Aorta (tissue), 5 donors: ENCODE measurements at places on chromosomes 1 and 21. TPM values are rescaled to one million over a fixed set of nuclear protein-coding genes. Genes with fewer than 3 reads are reported as not detected.

The CFHR2 gene
- total RNA-seq, result not detected

The TBX19 gene
- total RNA-seq, result 8.8 TPM

The MOV10 gene
- 61.0 TPM for total RNA-seq

The MMEL1 gene
- 2.4 TPM for total RNA-seq

The SLFNL1 gene
- total RNA-seq, result 1.0 TPM

The GUCA2B gene
- not detected for total RNA-seq

The FAM229A gene
- 11.7 TPM for total RNA-seq

DNA sequence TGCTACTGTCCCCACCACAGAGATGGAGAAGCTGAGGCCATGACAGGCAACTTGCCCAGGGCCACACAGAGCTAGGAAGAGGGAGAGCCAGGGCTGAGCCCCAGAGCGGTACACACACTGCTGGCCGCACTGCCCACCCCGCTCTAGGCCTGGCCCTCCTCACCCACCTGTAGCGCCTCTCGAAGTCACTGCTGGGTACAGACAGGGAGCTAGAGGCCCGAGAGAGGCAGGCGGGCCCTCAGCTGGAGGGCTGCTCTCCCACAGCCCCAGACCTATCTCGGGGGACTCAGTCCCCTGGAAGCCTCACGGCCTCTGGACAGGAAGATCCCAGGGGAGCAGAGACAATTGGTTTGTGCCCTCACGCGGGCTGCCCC is 17.3 kb upstream of the PLEKHG5 start:
- H3K27ac ChIP-seq, result no peak overlapping the region
- no peak overlapping the region for H3K4me3 ChIP-seq
- no peaks in the 10 kb centered on the region for H3K27me3 ChIP-seq
- no peaks in the 10 kb centered on the region for H3K4me1 ChIP-seq
- DNase-seq, result no peak
- H3K36me3 ChIP-seq, result no peaks in the 10 kb centered on the region

GRCh38 chr1:37282764-37283163 is 191.6 kb upstream of the ZC3H12A start:
- no peak for DNase-seq
- H3K4me3 ChIP-seq, result no peak overlapping the region
- H3K27ac ChIP-seq, result no peak overlapping the region

DNA sequence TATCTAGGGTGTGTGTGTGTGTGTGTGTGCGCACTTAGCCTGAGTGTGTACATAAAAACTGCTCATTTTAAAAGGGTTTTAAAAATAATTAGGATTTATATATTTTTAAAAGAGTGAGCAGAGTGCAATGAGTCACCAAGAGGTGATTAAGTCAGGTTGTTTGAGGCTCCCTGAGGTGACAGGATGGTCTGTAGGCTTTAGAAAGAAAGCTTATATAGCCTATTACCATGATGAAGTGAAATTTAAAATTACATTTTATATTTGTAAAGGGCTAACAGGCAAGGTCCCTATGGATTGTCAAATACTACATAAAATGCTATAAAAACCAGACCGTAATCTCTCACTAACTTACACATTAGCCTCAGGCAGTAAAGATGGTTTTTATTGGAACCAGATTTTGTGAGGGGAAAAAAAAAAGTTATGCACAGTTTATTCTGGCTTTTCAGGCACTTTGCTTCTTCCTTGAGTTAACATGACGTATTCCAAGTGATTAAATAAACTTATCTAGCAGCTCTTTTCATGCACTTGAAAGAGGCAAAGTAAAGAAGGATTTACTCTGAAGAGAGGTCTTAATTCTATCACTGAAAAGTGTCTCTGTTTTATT is 711.7 kb upstream of the PTBP2 start:
- H3K36me3 ChIP-seq, result no peaks in the 10 kb centered on the region
- no peaks in the 10 kb centered on the region for H3K4me1 ChIP-seq
- no peaks in the 10 kb centered on the region for H3K27me3 ChIP-seq
- no peak overlapping the region for H3K27ac ChIP-seq

GRCh38 chr1:230005040-230005439 is 62.0 kb upstream of the GALNT2 start:
- no peaks in the 10 kb centered on the region for H3K36me3 ChIP-seq
- H3K4me1 ChIP-seq, result no peaks in the 10 kb centered on the region
- H3K27me3 ChIP-seq, result no peaks in the 10 kb centered on the region
- no peak overlapping the region for H3K27ac ChIP-seq

DNA sequence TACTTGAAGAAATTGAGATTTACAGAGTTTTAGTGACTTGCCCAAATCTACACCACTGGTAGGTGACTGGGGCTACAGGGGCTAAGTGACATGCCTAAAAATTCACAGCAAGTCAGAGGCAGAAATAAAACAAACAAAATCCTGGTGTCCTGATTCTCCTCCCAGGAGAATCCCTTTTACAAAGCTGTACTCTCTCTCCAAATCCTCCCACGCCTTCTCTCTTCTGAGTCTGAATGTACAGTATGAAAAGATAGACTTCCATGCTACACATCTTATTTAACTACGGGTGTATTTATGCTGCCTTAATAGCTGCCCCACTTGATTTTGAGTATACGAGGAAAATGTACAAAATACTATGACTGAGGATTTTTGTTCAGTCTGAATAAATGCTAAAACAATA is 65.4 kb downstream of the SGIP1 start:
- no peak overlapping the region for H3K27ac ChIP-seq
- no peaks in the 10 kb centered on the region for H3K4me1 ChIP-seq
- no peak overlapping the region for H3K4me3 ChIP-seq
- no peaks in the 10 kb centered on the region for H3K36me3 ChIP-seq
- no peaks in the 10 kb centered on the region for H3K27me3 ChIP-seq
- DNase-seq, result no peak

DNA sequence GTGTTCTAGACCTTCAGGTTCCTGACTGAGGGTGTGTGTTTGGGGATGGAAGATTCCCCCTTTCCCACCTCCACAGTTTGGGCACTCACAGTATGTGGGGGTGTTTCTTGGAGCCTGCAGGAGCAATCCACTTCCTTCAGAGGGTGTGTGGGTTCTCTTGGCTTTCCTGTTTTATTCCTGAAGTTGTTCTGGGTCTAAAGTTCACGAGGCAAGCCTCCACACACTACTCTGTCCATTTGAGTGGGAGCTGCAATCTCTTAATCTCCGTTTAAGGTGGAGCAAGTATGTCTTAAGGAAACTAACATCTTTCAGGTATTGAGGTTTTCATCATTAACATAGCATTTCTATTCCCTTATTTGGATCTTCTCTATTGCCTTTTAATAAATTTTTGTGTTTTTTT is 141.8 kb downstream of the TENT5C start:
- no peaks in the 10 kb centered on the region for H3K27me3 ChIP-seq
- H3K4me1 ChIP-seq, result no peaks in the 10 kb centered on the region
- no peak overlapping the region for H3K27ac ChIP-seq
- no peaks in the 10 kb centered on the region for H3K36me3 ChIP-seq

GRCh38 chr1:209822706-209823105 is 5.1 kb upstream of the UTP25 start:
- H3K27ac ChIP-seq, result no peak overlapping the region
- H3K4me1 ChIP-seq, result no peaks in the 10 kb centered on the region
- no peaks in the 10 kb centered on the region for H3K27me3 ChIP-seq
- H3K4me3 ChIP-seq, result no peak overlapping the region
- no peak for DNase-seq
- H3K36me3 ChIP-seq, result no peaks in the 10 kb centered on the region

GRCh38 chr1:248906753-248907661 is 972 bp downstream of the PGBD2 start:
- H3K27ac ChIP-seq, result no peak overlapping the region
- peaks cover 1% of the 10 kb centered on the region for H3K36me3 ChIP-seq
- peak overlapping the region; percentile 40 for H3K4me3 ChIP-seq
- no peak for DNase-seq

GRCh38 chr1:60969971-60970509 is 112.3 kb upstream of the NFIA start:
- peak overlapping the region; percentile 74 for H3K27ac ChIP-seq
- H3K4me1 ChIP-seq, result peaks cover 6% of the 10 kb centered on the region
- no peaks in the 10 kb centered on the region for H3K36me3 ChIP-seq

DNA sequence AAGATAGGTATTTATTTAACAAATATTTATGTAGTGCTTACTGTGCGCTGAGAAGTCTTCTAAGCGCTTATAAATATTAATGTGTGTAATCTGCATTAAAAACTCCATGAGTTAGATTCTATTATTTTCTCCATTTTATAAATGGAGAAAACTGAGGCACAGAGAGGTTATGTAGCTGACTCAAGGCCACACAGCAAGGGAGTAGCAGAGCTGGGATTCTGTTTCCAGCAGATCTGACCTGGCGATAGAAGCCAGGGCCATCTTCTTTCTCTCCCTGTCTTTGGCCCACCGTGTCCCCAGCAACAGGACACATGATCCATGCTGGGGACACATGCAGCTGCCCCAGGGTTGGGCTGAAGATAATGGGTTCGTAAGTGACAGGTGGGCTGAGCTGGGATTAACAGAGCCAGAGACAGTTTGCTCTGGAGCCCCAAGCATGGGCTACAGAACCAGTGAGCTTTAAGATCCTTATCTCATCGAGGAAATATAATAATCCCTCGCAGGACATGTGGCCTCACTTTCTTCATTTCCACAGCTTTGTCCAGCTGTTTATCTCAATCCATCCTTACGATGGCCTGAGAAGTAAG is 30.3 kb downstream of the IGSF21 start:
- H3K27ac ChIP-seq, result no peak overlapping the region
- H3K4me1 ChIP-seq, result no peaks in the 10 kb centered on the region
- DNase-seq, result no peak
- no peak overlapping the region for H3K4me3 ChIP-seq
- H3K36me3 ChIP-seq, result no peaks in the 10 kb centered on the region

- DNase-seq, result no peak
- H3K27me3 ChIP-seq, result no peaks in the 10 kb centered on the region
- H3K4me1 ChIP-seq, result no peaks in the 10 kb centered on the region
- H3K4me3 ChIP-seq, result no peak overlapping the region
Measured at GRCh38 chr21:33238565-33239255, 9.0 kb downstream of the IFNAR2 start.

DNA sequence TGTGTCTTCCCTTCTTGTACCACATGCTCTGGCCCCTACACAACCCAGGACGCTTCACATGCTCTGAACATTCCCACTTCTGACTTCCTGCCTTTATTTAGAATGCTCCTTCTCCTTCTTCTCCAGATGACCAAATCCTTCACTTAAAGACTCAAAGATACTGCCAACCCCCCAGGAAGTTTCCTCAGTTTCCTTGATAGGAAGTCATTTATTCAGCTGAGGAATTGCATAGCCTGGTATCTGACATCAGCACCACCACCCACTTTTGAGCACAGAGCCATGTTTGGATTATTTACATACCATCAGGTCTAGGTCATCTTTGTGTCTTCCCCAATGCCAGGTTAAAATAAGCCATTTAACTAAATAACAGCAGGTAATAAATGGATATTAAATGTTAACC is 42.4 kb downstream of the GFI1 start:
- H3K27ac ChIP-seq, result no peak overlapping the region
- no peak for DNase-seq
- no peak overlapping the region for H3K4me3 ChIP-seq

- no peak for DNase-seq
- H3K27me3 ChIP-seq, result no peaks in the 10 kb centered on the region
- no peaks in the 10 kb centered on the region for H3K36me3 ChIP-seq
- H3K27ac ChIP-seq, result no peak overlapping the region
- H3K4me1 ChIP-seq, result no peaks in the 10 kb centered on the region
Measured at GRCh38 chr1:52556641-52557360, 3.9 kb upstream of the TUT4 start.

DNA sequence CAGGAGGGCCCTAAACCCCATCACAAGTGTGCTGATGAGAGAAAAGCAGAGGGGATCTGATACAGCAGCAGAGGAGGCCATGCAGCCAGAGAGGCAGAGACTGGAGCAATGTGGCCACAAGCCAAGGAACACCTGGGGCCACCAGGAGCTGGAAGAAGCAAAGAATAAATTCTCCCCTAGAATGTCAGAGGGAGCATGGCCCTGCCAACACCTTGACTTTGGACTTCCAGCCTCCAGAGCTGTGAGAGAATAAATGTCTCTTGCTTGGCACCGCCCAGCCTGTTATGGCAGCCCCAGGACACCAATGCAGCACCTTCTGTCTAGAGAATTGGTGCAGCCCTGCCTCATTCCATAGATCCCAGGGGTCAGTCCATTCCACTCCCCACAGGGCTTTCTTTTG is 25.3 kb downstream of the UBASH3A start:
- H3K27ac ChIP-seq, result no peak overlapping the region
- no peaks in the 10 kb centered on the region for H3K36me3 ChIP-seq
- H3K4me3 ChIP-seq, result no peak overlapping the region
- H3K4me1 ChIP-seq, result no peaks in the 10 kb centered on the region
- DNase-seq, result no peak
- no peaks in the 10 kb centered on the region for H3K27me3 ChIP-seq

DNA sequence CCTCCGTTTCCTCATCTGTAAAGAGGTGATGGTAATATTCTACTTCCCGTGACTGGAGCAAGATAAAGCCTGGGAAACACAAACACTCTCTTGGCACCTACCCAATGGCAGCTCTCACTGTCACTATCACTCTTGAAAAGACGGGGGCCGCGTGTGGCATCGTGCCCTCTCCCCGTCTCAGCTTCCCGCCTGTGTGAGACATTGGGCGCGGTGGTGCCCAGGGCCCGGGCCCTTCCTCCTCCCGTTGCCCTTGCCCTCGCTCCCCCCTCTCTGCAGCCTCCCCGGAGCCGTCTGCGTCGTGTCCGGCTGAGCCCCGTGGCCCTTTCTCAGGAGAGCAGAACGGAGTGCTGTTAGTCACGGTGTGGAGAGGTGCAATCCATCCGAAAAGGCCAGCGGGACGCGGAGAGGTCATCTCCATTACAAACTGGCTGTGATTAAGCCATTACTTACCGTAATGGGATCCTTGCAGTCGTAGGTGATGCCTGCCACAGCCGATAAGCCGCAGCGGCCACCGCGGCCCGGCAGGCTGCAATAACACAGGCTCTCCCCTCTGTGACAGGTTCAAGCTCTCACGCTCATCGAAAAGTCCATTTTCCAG is 156.4 kb upstream of the ZC3H12A start:
- H3K4me3 ChIP-seq, result no peak overlapping the region
- peaks cover 2% of the 10 kb centered on the region for H3K27me3 ChIP-seq
- H3K4me1 ChIP-seq, result no peaks in the 10 kb centered on the region
- H3K27ac ChIP-seq, result no peak overlapping the region
- no peaks in the 10 kb centered on the region for H3K36me3 ChIP-seq
- no peak for DNase-seq

DNA sequence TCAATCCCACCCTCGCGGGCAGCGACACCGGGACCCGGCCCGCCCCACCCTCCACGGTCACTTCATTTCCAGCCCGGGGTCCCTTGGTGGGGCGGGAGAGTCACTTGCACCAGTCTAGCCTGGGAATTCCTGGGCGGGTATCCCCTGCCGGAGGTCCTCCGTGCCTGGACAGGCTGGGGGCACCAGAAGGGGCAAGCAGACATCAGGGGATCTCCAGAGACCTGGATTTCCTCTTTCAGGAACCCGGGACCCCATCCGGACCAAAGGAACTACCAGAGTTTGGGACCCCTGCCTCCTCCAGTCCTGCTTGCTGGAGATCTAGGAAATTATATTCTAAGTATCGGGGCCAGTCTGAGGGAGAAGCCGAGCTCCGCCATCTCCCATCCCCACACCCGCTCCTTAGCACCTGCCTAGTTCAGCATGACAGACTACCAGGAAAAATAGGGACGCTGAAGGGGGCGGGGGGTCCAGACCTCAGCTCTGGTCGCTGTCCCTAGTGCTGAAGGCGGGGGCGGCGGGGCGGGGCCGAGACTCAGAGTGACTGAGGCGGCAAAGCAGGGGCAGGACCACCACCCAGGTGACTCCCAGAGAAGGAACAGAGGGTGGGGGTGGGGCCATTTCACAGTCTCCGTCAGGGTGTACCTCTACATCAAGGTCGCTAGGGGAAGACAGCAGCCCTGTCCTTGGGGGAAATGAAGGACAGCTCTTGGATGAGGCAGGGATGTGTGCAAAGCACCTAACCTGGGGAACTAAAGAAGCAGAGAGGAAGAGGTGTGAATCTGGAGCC is 832 bp downstream of the HCN3 start:
- no peak overlapping the region for H3K4me3 ChIP-seq
- H3K36me3 ChIP-seq, result no peaks in the 10 kb centered on the region
- H3K4me1 ChIP-seq, result no peaks in the 10 kb centered on the region
- no peak overlapping the region for H3K27ac ChIP-seq
- H3K27me3 ChIP-seq, result no peaks in the 10 kb centered on the region
